Fibroblast of skin of left biceps (primary cell): ENCODE measurements at places on chromosomes 11 and 22.
A peak's percentile ranks its signal among the peaks of the same experiment; 100 is the strongest.

- no peak for DNase-seq
Measured at GRCh38 chr11:117792241-117792640, 4.8 kb downstream of the DSCAML1 start.

GRCh38 chr11:62905296-62905695, 15.9 kb downstream of the CHRM1 start:
- no peak for DNase-seq

DNA sequence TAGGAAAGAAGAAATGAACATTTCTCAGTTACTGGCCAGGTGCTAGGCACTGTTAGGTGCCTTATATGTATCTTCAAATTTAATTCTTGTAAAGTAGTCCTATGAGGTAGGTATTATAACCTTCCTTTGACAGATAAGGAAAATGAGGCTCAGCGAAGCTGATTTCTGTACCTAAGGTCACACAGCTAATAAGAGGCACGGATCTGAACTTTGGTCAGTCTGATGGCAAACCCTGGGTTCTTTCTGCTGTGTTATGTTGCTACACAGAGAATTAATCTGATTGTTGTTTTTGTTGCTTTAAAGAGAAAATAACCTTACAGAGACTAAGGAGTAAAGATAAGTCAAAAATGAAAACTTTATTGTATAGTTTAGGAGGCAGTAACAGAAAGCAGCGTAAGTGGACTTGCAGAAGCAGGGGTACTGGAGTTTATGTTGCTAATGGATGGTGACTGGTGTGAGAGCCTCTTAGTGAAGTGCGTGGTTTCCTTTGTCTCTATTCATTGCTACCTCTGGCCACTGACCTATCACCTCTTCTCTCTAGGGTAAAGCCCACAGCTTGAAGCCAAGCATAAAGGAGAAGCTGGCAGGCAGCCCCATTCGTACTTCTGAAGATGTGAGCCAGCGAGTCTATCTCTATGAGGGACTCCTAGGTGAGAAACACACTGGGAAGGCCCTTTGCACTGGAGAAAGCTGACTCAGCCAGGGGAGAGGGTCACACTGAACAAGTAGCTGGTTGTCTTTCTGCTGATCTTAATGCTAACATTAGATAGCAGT, 38.3 kb downstream of the MADD start:
- DNase-seq: no peak

GRCh38 chr11:87976009-87976408, 199.2 kb downstream of the RAB38 start:
- no peak for DNase-seq

DNA sequence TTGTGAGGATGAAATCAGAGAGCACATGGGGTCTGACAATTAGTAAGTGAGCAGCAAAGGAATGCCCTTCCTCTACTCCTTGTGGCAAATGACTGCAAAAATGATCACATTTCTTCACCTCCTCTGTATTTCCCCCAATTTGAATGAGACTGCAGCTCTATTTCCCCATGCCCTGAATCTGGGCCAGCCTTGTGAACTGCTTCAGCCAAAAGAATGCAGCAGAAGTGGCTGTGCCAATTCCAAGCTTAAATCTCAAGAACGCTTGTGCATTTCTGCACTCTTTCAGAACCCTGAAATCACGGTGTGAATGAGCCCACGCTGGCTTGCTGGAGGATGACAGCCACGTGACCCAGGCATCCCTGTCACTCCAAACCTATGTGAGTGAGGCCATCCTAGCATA, 9.9 kb downstream of the SLC43A3 start:
- no peak for DNase-seq

- no peak for DNase-seq
Measured at GRCh38 chr11:1770061-1770460, 6.3 kb upstream of the CTSD start.

- peak; percentile 21 for DNase-seq
Measured at GRCh38 chr11:127074151-127074761, 73.7 kb upstream of the KIRREL3 start.

GRCh38 chr22:38754751-38755154, 1.0 kb downstream of the SUN2 start:
- DNase-seq: no peak

- DNase-seq: no peak
Measured at GRCh38 chr22:26986884-26987283, 329.5 kb downstream of the MIAT start.

DNA sequence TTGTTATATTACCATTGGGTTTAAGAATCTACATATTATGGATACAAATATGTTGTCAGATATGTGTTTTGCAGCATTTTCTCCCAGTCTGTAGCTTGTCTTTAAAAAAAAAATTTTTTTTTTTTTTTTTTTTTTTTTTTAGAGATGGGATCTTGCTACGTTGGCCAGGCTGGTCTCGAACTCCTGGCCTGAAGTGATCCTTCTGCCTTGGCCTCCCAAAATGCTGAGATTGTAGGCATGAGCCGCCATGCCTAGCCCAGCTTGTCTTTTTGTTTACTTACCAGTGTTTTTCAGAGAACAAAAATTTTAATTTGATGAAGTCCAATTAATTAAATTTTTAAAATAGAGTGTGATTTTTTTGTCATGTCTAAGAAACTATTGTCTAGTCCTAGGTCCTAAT, 29.8 kb downstream of the INCENP start:
- no peak for DNase-seq
